Suppressor macrophage treated with lipopolysaccharide for 4 hours (primary cell): ENCODE measurements at places on chromosomes 4 and X.
A peak's percentile ranks its signal among the peaks of the same experiment; 100 is the strongest.

GRCh38 chr4:105751718-105752299, 43.2 kb downstream of the GSTCD start:
- DNase-seq = no peak

GRCh38 chr4:188872809-188873208, 733.6 kb downstream of the TRIML1 start:
- no peak for DNase-seq

- DNase-seq = no peak
Observed at GRCh38 chrX:44274096-44274495, 69.4 kb downstream of the EFHC2 start.

DNA sequence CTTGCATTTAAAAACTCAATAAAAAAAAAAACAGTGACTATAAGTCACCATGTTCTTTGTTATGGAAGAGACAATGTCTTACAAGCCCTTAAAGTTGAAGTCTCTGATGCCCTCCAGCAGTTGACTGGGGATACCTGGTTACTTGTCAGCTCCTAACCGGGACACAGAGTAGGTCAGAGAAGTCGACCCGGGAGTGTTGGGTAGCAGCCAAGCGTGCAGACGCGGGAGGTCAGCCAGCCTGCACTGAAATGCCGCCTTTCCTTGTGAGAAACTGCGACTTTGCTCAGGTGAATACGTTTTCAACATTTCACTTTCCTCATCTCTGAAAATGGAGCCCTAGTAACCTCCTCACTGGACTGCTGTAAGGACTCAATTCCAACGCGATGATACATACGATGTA, 81.8 kb downstream of the F11 start:
- no peak for DNase-seq

DNA sequence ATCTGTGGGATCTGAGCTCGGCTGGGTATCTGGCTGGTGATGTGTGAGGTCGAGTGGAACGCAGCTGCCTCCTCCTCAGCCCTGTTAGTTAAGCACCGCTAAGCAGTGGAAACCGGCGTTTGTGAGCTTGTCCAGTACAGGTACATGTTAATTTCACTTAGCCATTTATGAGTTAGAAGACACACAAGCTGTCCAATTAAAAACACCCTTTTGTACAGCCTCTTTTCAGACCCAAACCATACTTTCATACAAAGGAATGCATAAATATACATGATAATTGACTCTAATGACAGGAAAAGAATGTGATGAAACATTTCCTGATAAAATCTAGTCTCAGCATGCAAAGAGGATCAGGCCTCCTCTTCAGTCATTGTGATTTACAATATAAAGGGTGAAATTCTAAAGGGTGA, 163.6 kb upstream of the FAT1 start:
- no peak for DNase-seq

- no peak for DNase-seq
Observed at GRCh38 chr4:154631828-154632227, 19.4 kb upstream of the FGG start.

DNA sequence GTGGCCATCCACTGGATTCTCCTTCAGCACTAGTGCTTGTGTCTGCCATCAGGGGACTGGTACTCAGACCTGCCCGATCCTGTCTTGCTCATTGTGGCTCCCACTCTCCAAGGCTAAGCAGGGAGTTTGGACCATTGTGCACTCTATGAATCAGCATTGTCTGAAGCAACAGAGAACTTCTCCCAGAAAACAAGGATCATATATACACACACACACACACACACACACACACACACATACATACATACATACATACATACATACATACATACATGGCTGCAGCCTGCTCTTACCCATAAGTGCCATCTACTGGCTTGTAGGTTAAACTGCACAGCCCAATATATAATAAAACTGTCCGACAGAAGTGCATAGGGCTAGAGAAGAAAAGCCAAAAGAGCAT, 345.3 kb upstream of the LCORL start:
- DNase-seq = peak; percentile 31
